Activated CD4-positive, alpha-beta T cell treated with anti-CD3 and anti-CD28 coated beads, Interleukin-2, amount 50 U/mL, for 24 hours (primary cell): ENCODE measurements at places on chromosomes 4 and X.

DNA sequence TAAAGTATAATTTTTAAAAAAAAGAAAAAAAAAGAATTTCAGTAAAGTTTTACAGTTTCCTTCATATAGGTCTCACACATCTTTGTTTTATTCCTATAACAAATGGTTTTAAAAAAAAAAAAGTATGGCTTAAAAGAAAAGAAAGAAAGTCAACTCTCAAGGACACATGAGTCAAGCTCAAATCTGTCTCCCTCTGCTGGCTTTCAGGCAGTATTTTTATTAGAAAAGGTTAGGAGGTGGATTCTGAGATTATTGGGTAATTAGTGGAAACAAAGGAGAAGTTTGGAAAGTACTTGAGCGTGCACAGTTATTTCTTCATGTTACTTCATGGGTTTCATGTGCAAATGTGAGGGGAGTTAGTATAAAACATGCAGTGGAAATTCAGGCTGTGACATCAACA is 36.6 kb upstream of the BTC start:
- DNase-seq: no peak

DNA sequence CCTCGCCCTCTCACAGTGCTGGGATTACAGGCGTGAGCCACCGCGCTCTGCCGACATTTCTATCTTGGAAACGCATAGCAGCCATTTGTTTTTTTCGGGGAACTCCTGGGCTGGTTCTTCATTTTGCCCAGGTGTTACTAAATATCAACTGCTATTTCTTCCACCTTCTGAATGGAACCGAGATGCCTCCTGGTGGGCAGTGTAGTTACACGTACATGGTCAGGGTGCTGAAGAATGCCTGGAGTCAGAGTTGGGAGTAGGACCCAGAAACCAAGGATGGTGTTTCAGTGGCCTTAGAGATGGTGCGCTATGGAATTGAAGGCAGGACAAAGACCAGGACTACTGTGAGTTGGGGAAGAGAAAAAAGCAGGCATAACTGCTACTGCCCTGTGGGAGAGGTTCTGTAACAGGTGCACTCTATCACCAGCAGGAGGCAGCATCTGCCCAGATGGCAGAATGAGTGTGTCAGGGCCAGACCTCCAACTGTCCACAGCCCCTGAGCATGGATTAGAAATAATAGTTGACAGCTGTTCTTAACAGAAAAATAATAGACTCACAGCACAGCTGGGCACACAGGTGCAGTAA is 81.7 kb downstream of the ZC4H2 start:
- peak; percentile 1 for DNase-seq

DNA sequence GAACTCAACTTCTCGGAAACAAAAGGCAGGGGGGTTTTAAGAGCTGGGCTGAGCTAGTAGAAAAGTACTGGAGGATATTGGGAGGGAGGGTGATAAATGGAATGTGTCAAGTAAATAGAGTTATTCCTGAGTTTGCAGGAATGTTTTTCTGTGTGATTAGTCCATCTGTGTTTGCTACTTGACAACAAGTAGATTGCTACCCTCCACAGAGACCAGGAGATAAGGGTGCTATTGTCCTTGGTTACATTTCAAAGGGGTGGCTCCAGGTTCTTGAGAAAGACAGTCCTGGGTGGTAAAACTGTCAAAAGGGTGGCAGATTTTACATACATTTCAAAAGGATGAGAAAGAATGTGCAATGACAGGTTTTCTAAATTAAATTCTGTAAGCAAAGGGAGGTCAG is 181.2 kb upstream of the PPP3CA start:
- no peak for DNase-seq

GRCh38 chr4:173403051-173403450 is 4.1 kb upstream of the SCRG1 start:
- DNase-seq: no peak

- no peak for DNase-seq
These were observed 7.4 kb downstream of the ANKRD37 start for GRCh38 chr4:185404031-185404430.
